ENCODE measurements at places on chromosomes 12 and 14. TPM values are rescaled to one million over a fixed set of nuclear protein-coding genes. Genes with fewer than 3 reads are reported as not detected.

Gene OR6C6
- total RNA-seq: not detected

Gene KIF5A
- total RNA-seq: 0.19 TPM

Gene RDH11
- 61.0 TPM for total RNA-seq

Gene SLC25A21
- total RNA-seq: 1.0 TPM

Gene PABPN1
- total RNA-seq: 143 TPM

Gene KCNK10
- total RNA-seq: not detected

Gene FAM186B
- 0.16 TPM for total RNA-seq

Gene LTBP2
- total RNA-seq: 11.0 TPM

Gene HOTAIR
- 0.38 TPM for total RNA-seq

Gene ACSS3
- total RNA-seq: not detected

Gene SOAT2
- 0.40 TPM for total RNA-seq

Gene PPP1R1A
- total RNA-seq: 0.24 TPM

Gene FERMT2
- total RNA-seq: 42.7 TPM

Gene KRT74
- total RNA-seq: not detected

Gene ZBTB42
- total RNA-seq: 3.0 TPM

Gene TTC8
- 41.0 TPM for total RNA-seq

Gene ISCU
- total RNA-seq: 94.3 TPM

Gene EID3
- total RNA-seq: 7.3 TPM

Gene TAS2R19
- not detected for total RNA-seq

Gene SSPN
- 0.91 TPM for total RNA-seq

Gene CABP1
- 0.21 TPM for total RNA-seq

Gene SDR9C7
- not detected for total RNA-seq

Gene LRIG3
- total RNA-seq: 3.4 TPM

Gene STON2
- total RNA-seq: 1.1 TPM

Gene RNF212B
- total RNA-seq: not detected

Gene PLEKHA5
- 5.1 TPM for total RNA-seq

Gene AQP6
- not detected for total RNA-seq

Gene KERA
- total RNA-seq: not detected

Gene DLGAP5
- 31.4 TPM for total RNA-seq

Gene PLEKHG7
- not detected for total RNA-seq

All from A549 treated with GW870086 at 1 μM for 4 hours (cell line).